ENCODE measurements at places on chromosomes 13 and 19.
A peak's percentile ranks its signal among the peaks of the same experiment; 100 is the strongest.

DNA sequence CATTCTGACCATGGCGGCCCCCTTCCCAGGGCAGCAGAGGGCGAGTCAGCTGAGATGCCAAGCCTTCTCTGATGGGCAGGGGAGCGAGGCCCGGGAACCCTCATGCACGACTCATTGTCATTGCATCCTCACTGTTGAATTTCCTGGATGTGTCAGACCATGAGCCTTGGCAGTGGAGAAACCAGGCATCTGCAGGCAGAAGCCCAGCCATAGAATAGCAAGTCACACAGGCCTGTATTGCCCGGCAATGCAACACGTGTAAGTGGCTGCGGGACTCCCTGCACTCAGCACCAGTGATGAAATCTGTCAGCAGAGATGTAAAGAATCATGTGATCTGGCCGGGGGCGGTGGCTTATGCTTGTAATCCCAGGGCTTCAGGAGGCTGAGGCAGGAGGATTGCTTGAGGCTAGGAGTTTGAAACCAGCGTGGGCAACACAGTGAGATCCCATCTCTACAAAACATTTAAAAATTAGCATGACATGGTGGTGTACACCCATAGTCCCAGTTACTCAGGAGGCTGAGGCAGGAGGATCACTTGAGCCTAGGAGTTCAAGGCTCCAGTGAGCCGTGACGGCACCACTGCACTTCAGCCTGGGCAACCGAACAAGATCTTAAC lies 199.7 kb downstream of the KATNAL1 start:
- peak; percentile 31 for DNase-seq

GRCh38 chr19:42122691-42123607 lies 9.3 kb downstream of the POU2F2 start:
- DNase-seq: no peak

GRCh38 chr13:90156390-90156789 lies 1191.1 kb upstream of the MIR17HG start:
- no peak for DNase-seq

- no peak for DNase-seq
Observed at GRCh38 chr13:27792393-27793218, at the start of gene GSX1. TSS of gene GSX1 (plus strand) at chr13:27792483. CDS start at chr13:27792691, 208 bp downstream.

GRCh38 chr19:49366110-49366509 lies 2.4 kb downstream of the DKKL1 start:
- no peak for DNase-seq

DNA sequence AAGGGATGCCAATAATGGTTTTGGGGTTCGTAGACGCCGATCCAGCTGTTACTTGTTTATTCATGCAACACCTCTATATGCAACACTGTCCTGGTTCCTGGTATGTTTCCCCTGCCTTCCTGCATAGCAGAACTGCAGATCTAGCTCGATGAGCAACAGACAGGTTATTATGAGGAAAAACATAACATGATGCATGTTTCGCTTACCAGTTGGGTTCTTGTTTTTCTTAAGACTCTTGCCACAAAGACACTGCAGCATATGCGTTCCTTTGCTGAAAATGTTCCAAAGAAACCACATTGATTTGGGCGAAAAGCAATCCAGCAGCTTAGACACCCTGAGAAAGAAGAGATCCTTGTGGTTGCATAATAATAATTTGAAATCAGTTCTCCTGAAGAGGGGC lies 583 bp downstream of the FGF14 start:
- DNase-seq: no peak

GRCh38 chr19:2543463-2544442 lies 67.8 kb downstream of the GADD45B start:
- peak; percentile 92 for DNase-seq

- DNase-seq: no peak
Observed at GRCh38 chr19:48085076-48085475, 25.5 kb downstream of the PLA2G4C start.

DNA sequence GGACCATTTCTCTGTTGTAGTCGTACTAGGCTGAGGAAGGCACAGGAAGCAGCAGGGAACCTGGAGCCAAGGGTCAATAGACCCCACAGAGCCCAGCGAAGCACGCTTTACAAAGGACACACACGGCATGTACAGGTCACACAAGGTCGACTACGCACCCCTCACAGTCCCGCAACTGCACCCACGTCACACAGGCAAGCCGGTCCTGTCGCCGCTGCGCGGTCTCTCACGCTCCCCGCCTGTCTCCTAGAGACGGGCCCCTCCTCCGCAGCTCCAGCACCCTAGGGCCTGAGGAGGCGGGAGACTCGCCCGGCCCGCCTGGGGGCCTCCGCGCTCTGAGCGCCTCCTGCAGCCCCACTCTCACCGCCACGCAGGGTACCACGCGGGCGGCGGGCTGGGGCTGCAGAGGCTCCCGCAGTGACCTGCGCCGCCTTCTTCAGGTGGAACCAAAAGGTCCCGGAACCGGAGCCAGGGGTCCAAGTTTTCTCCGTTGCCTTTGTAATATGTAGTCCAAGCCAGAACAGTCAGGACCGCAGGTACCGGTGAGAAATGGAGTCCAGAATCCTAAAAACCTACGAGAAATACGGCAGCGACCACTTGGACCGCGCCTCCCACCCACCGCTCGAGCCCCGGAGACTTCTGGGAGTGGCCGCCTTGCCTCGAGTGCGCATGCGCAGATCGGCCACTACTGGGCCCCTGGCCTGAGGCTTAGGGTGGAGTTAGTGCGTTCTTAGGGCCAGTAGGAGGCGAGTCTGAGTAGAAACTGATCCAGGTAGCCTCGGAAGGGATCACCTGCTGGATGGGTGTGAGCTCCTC lies at the start of gene ZNF607:
Gene ZNF607, minus strand, starts transcription at position 651 of the 816 bp plus-strand sequence. CDS start 8,143 bp downstream, outside the sequence.
- peak; percentile 97 for DNase-seq

- no peak for DNase-seq
Observed at GRCh38 chr13:77338329-77338728, 11.4 kb upstream of the MYCBP2 start.

DNA sequence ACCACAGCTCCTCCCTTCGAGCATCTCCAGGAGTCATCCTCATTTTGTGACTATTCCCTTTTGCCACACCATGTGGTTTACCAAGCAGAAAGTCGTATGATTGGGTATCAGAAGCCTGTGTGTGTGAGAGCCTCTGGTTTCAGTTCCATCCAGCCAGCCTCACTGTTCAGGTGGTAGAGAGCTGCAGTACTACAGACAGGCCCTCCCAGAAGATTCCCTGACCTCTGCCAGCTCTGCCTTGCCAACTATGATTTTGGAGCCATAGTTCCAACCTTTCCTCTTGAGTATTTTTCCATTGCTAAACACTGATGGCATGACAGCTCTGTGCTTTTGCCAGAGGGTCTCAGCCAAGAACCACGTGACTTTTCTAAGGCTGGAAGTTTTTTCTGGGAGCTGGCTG lies 82.5 kb downstream of the DHRS12 start:
- DNase-seq: peak; percentile 21

DNA sequence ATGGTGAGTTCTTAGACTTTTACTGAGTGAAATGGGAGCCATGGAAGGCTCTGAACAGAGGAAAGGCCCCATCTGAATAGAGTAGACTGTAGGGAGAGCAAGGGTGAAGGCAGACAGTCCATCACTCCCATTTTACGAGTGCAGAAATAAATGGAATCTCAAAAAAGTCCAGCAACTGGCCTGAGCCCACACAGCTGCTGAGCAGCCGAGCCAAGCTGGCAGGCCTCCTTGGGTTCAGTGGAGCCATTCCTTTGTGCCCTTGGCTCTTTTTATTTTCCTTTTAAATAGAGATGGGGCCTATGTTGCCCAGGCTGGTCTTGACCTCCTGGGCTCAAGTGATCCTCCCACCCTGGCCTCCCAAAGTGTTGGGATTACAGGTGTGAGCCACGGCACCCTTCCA lies 1.0 kb upstream of the MYH14 start:
- DNase-seq: no peak

GRCh38 chr19:53882391-53883050 lies 524 bp downstream of the PRKCG start:
- DNase-seq: no peak

GRCh38 chr13:65540175-65540574 lies 1690.0 kb downstream of the PCDH9 start:
- DNase-seq: no peak

- no peak for DNase-seq
Observed at GRCh38 chr13:106099765-106100164, 435.7 kb downstream of the EFNB2 start.

DNA sequence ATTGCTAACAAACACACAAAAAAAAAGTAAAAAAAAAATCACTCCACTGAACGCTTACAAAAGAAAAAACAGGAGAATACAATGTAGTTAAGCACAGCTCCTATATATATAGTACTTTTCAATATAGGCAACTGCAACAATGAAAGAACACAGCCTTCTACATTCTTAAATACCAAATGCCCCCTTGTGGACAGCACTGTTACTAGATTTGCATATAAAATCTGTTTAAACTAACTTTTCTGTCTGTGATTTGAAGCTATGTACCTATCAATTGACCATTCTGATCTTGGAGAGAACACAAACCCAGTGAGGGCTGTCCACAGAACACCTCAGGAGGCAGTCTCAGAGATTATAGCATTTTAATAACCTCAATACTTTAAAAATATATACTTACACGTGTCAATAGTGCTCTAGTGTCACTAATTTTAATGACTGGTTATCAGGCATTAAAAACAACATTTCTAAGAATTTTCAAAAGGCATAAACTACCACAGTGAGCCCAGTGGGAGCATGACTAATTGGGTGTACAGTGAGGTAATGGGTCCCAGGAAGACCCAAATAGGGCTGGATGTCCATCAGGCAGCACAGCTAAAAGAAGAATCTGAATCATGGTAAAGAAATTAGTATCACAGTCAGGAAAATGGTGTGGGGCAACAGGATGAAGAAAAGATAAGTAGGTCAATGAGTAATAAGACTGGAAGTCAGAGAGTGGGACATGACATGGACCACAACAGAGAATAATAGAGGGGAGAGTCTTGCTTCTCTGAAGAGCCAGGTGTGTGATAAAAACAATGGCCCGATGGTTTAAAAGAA lies 22.2 kb downstream of the CCDC169 start:
- DNase-seq: peak; percentile 72

- DNase-seq: no peak
Observed at GRCh38 chr13:95457294-95457693, 95.2 kb upstream of the CLDN10 start.

DNA sequence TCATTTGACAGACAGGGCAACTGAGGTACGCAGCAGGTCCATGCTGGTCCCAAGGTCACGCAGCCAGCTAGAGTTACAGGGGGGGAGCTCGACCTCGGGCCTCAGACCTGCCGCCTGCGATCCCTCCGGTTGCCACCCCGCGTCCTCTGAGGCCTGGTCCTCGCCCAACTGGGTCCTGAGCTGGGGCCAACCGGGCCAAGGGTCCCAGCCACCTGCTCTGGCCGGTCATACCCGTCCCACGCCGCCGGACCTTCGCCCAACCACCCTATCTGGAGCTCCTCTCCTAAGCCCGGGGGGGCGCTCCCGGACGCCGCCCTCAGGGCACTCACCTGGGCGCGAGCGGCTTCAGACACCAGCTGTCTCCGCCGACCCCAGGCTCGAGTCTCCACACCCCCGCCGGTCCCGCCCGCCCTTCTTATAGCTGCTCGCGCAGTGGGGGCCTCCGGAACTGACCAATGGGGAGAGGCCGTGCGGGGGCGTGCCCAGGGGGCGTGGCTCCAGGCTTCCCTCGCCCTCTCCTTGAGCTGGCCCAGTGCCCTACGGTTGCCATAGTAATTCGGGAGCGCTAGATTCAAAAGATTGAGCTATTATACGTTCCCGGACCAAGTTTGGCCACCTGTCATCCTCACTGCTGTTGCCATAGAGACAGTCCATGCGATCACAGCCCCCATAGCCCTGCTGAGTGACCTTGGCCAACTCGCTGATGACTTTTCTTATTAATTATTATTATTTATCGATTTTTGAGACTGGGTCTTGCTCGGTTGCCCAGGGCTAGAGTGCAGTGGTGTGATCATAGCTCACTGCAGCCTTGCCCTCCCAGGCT lies at the start of gene PLIN5:
Gene PLIN5, minus strand, starts transcription at position 389 of the 823 bp plus-strand sequence. CDS start 1,150 bp downstream, outside the sequence.
- peak; percentile 56 for DNase-seq

DNA sequence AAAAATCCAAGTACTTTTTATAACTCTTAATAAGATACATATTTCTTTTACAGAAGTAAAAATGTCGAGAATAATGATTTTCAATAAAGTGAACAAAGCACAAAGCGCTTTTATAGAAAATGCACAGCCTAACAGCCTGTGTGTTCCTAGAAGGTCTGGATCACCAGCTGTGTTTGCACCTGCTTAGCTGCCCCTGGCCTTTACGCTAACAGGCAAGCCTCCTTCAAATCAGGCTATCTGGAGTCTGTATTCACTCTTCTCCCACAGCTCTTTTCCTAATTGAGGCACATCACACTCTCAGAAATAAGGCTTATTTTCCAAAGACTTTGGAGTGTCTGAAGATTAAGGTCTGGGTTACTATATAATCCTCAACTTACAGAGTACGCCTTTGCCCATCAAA lies 183.1 kb downstream of the LHFPL6 start:
- DNase-seq: no peak

GRCh38 chr19:4186087-4186993 lies 3.9 kb downstream of the ANKRD24 start:
- DNase-seq: peak; percentile 70

- no peak for DNase-seq
Observed at GRCh38 chr19:21564406-21564805, 59.0 kb downstream of the ZNF429 start.

GRCh38 chr19:38250821-38251563 lies 5.2 kb downstream of the PPP1R14A start:
- DNase-seq: no peak

DNA sequence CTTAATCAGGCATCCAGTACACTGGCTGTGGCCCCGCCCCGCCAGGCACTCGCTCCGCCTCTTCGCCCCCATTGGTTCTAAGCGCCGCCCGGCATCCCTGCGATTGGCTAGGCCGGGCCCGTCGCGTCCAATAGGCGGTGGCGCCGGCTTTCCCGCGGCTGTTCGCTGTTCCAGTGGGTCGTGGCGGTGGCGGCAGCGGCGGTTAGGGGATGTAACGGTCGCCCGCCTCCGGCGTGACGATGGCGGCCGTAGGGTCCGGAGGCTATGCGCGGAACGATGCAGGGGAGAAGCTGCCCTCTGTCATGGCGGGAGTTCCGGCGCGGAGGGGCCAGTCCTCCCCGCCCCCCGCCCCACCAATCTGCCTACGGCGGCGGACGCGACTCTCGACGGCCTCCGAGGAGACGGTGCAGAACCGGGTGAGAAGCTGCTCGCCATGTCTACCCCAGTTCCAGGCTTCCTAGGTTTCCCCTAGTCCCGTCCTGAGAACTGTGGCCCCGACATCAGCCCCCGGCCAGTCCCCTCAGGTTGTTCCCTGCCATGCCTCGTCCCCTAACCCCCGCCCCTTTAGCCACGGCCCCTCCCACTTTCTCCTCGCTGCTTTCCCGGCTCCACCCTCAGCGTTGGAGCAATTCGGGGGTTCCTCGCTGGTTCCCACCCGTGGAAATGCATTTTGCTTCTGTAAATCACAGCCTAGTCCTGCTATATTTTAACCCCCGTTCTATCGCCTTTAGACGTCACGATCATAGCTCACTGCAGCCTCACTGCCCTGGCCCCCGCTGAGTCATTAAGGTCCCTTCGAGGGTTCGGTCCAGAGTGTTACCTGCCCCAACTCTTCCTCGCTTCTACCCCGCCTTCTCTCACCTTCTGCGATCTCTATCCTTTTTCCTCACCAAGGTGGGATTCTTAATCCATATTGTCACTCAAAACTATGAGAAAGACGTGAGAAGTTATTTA lies at the start of gene WDR62:
Gene WDR62, plus strand, starts transcription at position 165 of the 954 bp plus-strand sequence. Its CDS starts 75 bp downstream, at position 240.
- peak; percentile 95 for DNase-seq
